ENCODE measurements at places on chromosomes 1 and 21. TPM values are rescaled to one million over a fixed set of nuclear protein-coding genes. Genes with fewer than 3 reads are reported as not detected.

Gene FCMR
- total RNA-seq: 0.47 TPM

Gene MKNK1
- total RNA-seq: 8.7 TPM

Gene WDR47
- total RNA-seq: 285 TPM

Gene DUSP10
- total RNA-seq: 5.3 TPM

Gene DENND4B
- total RNA-seq: 11.9 TPM

Gene GFI1
- total RNA-seq: not detected

Gene GUCA2B
- not detected for total RNA-seq

Gene CLCA1
- 0.16 TPM for total RNA-seq

Gene LMOD1
- 0.47 TPM for total RNA-seq

Gene LDLRAD2
- total RNA-seq: not detected

Gene ADGRB2
- total RNA-seq: 75.0 TPM

Gene UTS2
- not detected for total RNA-seq

Gene RGL1
- 61.0 TPM for total RNA-seq

Gene TRAPPC10
- 23.1 TPM for total RNA-seq

Gene TMIGD3
- total RNA-seq: 2.0 TPM

Gene MAP1LC3C
- total RNA-seq: 0.78 TPM

Gene OLFML3
- 22.5 TPM for total RNA-seq

Gene NCF2
- 4.8 TPM for total RNA-seq

Data from occipital lobe (tissue), 3 donors.